ENCODE measurements at places on chromosomes 7 and 10.
A peak's percentile ranks its signal among the peaks of the same experiment; 100 is the strongest.

- DNase-seq = no peak
Measured at GRCh38 chr10:80133206-80133605, 676 bp downstream of the PLAC9 start.

GRCh38 chr7:22700559-22701002 lies 26.4 kb upstream of the IL6 start:
- DNase-seq = no peak

GRCh38 chr7:113331155-113331898 lies 213.0 kb upstream of the SMIM30 start:
- peak; percentile 65 for DNase-seq

- no peak for DNase-seq
Measured at GRCh38 chr10:14553448-14553847, 221.2 kb downstream of the FAM107B start.

DNA sequence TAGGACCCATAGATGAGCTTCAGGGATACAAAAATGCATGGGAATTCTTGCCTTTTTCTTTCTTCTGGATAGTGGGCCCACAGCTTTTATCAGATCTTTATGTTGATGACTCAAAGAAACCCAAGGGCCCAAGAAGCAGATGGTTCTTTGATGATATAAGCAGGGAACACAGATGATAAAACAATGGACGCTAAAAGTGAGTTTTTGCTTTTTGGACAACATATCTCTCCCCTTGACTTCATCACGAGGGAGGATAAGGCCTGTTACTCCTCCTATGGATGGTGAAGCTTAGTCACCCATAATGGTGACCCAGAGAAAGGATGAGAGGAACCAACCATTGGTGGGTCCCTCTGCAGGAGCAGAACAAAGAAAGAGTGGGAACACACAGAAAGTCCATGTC lies 6.5 kb upstream of the OGA start:
- DNase-seq = no peak

- DNase-seq = no peak
Measured at GRCh38 chr7:137875746-137876145, 29.0 kb upstream of the DGKI start.

DNA sequence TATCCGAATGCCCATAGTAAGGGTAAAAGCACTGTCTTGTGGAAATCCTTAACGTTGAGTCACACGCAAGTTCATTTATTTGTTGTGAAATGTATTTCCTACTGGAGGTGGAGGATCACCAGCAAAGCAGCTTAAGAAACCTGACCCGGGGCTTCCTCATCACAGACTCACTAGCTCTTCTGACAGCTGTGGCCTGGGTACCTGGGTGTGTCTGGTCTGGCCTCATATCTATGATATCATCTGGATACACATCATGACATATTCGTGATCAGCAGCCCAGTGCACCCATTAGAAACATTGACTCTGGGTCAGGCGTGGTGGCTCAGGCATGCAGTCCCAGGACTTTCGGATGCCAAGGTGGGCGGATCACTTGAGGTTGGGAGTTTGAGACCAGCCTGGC lies 8.8 kb downstream of the DRGX start:
- DNase-seq = no peak

DNA sequence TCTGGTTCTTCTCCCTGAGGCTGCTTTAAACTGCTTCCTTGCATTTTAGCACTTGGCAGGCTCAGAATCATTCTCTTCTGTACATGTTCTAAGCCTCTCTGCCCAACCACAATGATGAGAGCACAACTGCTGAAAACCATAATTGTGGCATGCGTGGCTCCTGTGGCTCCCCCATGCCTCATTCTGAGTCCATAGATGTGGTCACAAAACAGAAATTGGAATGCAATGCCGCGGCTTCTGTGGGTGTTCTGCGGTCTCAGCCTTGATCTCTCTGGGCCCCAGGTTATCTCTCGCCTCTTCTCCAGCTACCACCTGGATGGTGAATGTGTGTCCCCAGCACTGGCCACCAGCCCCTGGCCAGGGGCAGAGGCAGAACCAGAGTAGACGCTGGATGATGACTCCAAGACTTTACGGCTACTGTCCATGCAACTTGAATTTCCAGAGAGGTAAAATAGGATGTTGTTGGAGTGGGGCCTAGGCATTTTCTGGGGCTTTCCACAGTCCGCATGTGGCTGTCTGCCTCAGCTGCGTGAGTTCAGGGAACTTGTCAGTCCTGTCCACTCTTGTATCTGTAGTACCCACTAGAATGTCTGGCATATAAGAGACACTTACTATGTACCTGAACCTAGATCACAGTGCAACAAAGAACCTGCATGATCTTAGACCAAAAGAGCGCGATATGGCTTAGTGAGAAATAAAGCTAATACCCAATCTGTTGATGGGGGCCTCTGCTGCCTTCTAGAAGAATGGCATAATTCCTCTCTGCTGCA lies 52.4 kb upstream of the ADRB1 start:
- no peak for DNase-seq

- no peak for DNase-seq
Measured at GRCh38 chr7:38411404-38411803, 138.0 kb upstream of the TARP start.

DNA sequence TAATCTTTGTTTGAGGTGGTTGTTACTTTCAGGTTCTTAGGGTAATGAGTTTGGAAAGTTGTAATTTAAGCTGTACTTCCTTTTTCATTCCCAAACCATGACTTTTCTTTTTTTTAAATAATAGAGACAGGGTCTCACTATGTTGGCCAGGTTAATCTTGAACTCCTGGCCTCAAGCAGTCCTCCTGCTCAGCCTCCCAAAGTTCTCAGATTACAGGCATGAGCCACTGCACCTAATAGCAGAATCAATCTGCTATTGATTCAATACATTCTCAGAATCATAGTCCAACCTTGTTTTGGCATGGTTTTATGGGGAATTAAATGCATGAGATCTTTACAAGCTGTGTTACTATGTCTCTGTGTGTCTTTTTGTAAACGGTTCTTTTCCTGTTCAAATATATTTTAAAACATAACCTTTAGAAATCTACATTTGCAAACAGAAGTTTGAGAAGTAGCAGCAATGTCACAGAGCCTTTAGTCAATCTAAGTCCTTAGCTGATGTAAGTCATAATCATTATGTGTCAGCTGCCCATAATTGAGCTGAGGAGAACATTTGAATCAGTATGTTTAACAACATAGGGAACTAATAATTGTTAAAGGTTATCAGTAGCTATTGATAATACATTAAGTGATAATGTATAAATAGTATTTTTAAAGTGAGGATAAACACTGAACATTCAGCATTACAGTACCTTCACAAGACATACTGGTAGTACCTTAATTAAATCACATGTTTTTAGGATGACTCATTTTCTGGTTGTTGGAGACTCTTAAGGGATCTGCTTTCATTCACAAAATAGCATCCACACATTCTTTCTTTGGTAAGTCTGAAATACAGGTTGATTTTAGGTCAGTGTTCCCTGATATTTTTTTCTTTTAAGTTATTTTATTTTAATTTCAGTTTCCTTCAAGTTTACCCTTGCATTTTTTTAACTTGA lies 8.8 kb downstream of the INPP5F start:
- no peak for DNase-seq

DNA sequence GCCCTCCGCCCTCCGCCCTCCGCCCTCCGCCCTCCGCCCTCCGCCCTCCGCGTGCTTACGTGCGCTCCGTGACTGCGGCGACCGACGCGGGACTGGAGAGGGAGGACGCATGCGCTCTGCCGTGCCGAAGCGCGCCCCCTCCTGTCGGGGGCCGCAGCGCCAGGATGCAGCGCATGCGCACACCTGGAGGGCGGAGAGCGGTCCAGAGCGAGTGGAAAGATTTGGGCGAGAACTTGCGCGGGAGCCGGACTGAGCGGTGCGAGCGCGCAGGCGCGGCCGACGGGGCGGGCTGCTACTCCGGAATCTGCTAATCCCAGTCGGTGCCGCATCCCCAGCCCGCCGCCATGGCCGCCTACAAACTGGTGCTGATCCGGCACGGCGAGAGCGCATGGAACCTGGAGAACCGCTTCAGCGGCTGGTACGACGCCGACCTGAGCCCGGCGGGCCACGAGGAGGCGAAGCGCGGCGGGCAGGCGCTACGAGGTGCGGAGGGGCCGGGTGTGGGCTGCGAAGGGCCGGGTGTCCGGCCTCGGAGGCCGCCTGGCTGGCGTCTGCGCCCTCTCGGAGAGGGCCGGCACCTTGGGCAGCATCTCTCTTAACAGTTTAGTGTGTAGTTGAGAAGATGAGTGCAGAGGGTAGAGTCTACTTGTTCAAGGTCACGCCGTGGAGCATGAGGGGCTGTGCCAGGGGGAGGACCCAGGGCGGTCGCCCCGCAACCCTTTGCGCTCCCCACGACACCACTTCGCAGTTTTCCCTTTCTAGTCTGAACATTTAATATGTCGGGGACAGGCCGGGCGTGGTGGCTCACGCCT lies at the start of gene PGAM1:
Gene PGAM1, plus strand, starts transcription at position 228 of the 812 bp plus-strand sequence. Its CDS starts 117 bp downstream, at position 345.
- DNase-seq = peak; percentile 65

GRCh38 chr10:7121154-7121797 lies 289.6 kb downstream of the SFMBT2 start:
- DNase-seq = peak; percentile 14

- DNase-seq = no peak
Measured at GRCh38 chr7:130492523-130493274, 814 bp downstream of the MEST start.

GRCh38 chr7:140539461-140539860 lies 60.2 kb upstream of the MKRN1 start:
- DNase-seq = no peak

DNA sequence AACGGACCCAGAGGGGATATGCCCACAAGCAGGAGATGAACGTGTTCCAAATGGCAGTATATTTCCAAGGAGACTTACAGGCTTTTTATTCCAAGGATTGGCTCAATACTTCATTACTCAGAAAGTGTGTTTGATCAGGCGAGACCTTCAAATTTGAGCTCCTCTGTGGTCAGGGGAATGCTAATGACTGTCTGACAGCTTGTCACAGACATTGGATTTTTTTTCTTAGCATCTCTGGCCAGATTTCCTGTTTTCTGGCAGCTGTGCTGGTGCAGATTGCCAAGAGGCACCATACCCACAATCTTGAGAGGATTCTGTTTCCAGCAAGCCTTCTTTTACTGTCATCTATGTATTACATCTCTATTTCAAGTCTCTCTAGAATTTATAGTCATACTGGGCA lies 93.8 kb downstream of the C1GALT1 start:
- no peak for DNase-seq

- no peak for DNase-seq
Measured at GRCh38 chr7:71507680-71508602, 376.0 kb downstream of the GALNT17 start.

DNA sequence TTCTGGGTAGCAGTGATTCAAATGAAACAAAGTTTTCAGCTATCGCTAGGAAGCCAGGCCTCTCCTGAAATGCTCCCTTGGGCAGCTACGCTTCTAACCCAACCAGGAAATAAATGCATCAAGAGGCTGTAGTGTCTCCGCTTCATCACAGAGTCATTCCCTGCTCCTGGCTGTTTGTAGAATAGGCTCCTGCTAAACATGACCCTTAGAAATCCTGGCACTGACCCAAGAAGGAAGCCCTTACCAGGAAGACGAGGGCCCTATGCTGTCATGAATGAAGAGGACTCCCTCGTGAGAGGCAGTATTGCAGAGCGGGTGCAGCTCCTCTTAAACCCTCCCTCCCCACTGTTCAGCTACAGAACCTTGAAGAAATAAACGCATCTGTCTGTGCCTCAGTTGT lies 48.3 kb downstream of the NOD1 start:
- DNase-seq = no peak

DNA sequence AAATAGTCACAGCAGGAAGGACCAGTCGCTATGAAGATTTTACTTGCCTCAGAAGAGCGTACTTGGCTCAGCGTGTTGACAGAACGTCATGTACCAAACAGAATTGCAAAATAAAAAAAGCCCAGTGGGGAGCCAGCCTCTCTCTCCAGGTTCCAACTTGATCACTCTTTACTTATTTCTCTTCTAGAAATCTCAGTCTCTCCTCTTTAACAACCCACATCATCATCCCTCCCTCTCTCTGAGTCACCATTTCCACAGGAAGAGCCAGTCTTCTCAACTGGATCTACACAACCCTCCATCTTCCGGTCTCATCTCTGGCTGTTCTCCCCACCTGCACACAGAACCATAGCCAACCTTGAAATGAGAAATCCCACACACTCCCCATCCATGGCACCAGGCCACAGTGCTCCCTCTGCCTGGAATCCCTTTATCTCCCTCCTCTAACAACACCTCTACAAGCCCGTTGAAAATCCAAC lies 718.3 kb downstream of the GRID1 start:
- no peak for DNase-seq
